Activated naive CD4-positive, alpha-beta T cell treated with anti-CD3 and anti-CD28 coated beads for 36 hours (primary cell): ENCODE measurements at places on chromosomes 5 and 9.

- DNase-seq, result no peak
These were observed 1306.5 kb upstream of the CDH9 start for GRCh38 chr5:28344836-28345433.

DNA sequence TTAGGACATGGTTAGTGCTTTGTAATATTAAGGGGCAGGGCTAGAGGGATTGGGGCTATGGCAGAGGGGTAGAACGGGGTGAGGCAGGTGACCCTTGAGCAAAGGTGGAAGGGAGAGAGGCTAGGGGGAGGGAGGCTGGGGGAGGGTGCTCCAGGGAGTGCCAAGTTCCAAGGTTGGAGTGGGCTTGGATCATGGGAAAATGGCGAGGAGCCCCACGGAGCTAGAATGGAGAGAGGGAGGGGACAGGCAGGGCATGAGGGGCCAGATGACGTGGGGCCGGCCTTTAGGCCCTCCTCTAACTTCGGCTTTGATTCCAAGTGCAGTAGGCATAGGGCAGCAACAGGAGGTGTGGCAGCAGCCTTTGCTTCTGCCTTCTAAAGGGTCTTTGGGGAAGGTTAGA lies 171.8 kb upstream of the PANK3 start:
- no peak for DNase-seq

DNA sequence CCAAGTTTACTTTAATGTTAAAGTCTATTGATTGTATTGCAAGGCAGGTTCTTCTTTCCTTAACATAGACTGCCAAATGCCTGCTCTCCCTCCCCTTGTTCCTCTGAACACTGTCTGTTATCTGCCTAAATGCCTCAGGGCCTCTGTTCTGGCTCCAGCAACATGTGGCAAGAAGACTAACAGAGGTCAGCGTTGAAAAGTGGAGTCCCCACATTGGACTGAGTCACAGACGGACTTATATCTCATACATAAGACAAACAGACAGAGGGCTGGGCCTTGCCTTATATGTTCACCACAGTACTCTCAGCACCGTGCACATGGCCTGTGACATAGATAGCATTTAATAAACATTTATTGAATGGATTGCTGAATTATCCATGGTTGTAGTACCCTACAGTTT lies 91.4 kb downstream of the TSSK1B start:
- DNase-seq, result no peak

DNA sequence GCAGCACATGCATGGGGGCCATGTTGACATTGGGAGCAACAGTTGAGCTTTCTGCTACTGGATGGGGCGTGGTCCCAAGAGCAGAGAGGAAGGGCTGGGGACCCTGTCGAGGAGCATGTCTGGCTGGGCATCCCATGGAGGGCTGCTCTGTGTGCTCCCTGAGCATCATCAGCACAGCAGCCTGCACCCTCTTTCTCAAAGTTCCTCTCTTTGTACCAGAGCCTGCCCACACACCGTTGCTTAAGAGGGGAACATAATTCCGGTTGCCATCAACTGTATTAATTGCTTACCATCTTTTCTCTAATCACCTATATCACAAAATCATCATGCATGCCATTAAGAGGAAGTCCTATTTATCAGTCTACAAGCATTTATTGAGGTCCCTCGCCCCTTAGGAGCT lies 55.2 kb upstream of the DIRAS2 start:
- no peak for DNase-seq

DNA sequence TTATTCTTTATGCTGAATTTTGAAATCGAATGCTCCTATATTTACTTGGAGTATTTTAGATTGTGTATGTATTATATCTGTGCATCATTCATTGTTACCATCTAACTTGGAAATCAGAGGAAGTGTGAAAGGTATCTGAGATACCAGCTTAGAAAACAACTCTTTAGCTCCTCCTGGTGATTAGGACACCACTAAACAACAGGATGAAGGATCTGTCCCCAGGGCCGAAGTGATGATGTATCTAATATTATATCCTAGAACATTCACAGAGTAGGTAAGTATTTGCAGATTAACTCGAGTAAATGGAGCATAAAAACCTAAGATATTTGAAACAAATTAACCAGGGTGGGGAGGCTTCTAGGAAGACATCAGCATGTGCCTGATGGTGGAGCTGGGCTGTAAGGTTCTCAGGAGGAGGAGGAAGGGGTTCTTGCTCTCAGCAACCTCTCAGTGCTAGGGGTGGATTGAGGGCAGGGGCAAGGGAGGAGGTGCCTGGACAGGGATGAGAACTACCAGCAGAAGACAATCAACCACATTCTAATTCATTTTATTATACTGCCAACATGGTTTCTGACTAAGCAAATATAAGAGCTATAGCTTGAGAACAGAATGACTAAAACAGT lies 2.6 kb upstream of the NFIL3 start:
- no peak for DNase-seq

DNA sequence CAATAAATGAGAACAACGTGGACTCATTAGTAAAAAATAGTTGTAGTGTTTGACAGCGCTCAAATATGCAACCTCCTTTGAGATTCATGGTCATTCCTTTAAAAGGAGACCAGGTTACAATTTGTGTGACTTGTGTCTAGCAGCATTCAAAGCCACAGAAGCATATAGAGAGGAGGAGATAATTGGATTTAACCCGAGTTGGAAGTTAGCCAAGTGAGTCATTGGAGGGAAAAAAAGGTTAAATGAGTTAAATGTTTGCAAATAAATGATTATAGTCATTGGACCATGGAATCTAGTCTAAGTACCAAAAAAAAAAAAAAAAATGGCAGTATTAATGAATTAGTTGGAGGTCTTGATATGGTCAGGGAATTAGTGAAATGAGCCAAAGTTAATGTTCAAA lies 90.9 kb downstream of the ITGA1 start:
- DNase-seq, result no peak

DNA sequence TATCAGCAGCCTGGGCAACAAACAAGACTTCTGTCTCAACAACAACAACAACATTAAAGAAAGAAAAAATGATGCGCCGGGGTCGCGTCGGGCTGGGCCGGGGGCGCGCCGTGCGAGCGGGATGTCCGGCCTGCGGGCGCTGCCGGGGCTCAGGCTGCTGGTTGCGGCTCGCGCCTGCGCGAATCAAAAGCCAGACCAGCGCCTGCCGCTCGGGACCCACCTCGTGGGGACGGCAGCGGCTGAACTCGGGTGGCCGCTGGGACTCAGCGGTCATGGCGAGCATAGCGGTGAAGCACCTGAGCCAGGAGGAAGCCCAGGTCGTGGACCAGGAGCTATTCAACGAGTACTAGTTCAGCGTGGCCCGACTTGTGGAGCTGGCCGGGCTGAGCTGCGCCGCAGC lies 11.9 kb upstream of the NHP2 start:
- no peak for DNase-seq

GRCh38 chr5:8993031-8993430 lies 552.8 kb downstream of the SEMA5A start:
- DNase-seq, result no peak

DNA sequence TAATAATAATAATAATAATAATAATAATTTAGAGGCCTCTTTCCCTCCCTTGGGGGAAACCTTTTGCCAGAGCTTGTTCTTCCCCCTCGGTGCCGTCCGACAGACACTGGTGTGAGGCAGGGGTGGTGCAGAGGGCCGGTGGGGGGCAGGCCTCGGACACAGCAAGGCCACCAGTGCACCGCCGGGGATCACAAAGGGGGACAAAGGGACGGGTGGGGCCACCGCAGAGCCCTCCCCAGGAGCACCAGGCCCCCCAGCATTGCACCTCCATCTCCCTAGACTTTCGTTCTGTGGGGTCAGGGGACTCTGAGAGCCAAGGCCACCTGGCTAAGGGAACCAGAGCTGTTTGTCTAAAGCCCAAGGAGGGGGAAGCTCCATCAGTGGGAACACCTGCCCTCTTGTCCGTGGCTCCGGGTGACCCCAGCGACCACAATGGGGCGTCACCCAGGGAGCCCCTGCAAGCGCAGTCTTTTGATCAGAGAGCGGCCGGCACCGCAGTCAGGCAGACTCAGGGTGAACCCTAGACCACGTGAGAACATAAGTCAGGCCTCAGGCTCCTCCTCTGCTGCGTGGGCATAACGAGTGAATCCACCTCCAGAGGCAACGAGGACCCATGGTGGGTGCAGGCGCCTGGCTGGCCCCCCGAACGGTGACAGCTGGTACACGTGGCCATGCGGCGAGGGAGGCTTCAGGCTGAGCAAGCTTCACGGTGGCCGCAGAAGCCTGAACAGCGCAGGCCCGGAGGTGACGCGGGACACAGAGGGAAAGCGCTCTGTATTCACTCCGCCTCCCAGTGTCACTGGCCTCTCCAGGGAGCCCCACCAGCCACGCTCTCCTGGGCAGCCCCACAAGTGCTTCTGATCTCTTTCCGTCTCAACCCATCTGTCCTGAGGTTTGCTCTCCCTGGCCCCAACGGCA lies 12.0 kb upstream of the QSOX2 start:
- no peak for DNase-seq

- DNase-seq, result no peak
These were observed 1.1 kb upstream of the GPX3 start for GRCh38 chr5:151019331-151019730.

DNA sequence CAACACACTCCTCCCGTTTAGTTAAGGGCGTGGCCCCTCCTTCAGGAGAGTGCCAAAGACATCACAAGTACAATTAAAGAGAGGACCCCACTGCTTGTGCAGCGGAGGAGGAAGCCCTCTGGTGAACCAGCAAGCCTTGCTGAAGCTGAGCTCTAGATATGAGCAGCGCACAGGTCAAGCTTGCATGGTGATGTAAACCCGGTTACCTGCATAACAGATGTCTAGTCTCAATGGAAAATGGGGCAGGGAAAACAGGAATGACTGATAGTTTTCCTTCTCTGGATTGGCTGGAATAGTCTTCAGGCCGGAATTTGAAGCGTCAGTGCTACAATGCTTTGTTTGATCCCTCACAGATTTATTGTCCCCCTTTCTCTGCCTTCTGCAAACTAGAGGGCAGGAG lies 66.2 kb downstream of the MROH2B start:
- DNase-seq, result no peak

DNA sequence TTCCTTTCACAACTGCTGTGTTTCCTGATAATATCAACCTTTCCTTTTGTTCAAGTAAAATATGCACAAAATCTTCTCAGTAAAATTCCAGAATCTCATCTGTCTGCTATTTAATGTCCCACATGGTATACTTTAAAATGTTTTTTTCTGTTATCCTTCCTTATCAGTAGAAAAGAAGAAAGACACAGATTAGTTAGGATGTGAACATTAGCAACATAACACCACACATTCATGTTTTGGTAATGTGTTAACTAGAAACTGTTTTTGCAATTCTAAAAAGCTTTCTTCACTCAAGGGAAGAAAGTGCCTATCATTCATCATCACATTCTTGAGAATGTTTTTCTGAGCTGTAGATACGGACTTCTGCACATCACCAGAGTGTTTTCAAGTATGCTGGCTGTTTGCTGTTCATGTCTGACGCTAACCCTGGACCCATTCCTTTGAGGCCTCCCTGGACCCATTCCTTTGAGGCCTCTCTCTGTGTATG lies 10.5 kb upstream of the ARSB start:
- no peak for DNase-seq

GRCh38 chr5:18032744-18033143 lies 398.5 kb downstream of the TAF11L14 start:
- DNase-seq, result no peak

DNA sequence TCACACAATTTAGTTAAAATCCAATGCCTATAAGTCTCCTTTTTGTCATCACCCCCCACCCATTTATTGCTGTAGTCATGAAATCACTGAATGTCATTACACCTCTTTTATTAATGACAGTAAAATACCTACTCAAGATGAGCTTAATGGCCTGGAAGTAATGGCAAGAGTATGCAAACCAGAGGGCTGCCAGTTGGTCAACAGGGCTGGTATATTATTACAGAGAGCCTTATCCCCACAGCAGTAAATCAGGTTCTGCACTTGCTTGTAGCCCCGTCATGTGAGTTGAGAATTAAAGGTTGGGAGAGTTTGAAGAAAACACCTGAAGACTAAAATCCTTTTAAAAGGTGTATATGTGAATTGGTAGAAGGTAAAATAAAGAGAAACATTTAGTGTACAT lies 372.4 kb downstream of the MAT2B start:
- no peak for DNase-seq

DNA sequence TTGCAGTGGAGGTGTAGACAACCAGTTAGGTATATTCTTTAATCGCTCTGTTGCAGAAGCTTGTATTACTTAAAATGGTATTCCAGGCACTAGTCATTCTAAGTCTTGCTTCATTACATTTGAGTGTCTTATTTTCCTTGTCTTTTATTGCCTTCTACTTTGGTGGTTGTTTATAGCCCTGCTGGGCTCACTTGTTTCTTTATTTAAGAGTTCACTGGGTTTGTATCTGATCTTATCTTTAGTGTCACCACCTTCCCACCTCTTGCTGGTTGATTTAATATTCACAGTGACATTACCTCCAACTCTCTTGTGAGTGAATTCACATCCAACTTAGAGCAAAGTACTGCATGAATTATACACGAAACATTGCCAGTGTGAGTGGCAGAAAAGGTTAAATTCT lies 83.6 kb upstream of the BNC2 start:
- DNase-seq, result no peak

GRCh38 chr5:130939059-130939458 lies 226.0 kb downstream of the HINT1 start:
- DNase-seq, result no peak

DNA sequence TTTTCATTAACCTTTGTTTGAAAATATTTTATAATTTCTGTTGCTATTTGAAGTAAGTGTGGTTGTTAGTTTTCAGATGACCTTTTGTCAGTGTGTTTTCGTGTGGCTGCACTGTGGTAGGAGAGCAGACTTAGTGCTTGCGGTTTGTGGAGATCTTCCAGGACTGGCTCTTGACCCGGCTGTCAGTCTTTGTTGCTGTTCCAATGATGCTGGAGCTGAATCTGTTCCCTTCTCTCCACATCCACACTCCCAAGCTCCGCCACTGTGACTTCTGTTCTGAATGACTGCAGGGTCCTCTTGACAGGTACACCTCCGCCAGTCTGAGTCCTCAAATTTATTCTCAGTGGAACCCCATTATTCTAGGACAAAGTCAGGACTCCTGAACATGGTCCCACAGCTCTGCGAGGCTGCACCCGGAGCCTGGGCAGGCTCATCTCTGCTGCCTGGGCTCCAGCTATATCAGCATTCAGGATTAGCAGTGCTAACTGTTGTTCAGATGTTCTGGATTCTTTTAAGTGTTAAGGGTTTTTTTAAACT lies 126.0 kb downstream of the WNK2 start:
- DNase-seq, result no peak

GRCh38 chr9:137492464-137493363 lies 33.6 kb upstream of the NSMF start:
- no peak for DNase-seq

- DNase-seq, result peak; percentile 59
These were observed 8.5 kb downstream of the DMXL1 start for GRCh38 chr5:119079318-119079921.

DNA sequence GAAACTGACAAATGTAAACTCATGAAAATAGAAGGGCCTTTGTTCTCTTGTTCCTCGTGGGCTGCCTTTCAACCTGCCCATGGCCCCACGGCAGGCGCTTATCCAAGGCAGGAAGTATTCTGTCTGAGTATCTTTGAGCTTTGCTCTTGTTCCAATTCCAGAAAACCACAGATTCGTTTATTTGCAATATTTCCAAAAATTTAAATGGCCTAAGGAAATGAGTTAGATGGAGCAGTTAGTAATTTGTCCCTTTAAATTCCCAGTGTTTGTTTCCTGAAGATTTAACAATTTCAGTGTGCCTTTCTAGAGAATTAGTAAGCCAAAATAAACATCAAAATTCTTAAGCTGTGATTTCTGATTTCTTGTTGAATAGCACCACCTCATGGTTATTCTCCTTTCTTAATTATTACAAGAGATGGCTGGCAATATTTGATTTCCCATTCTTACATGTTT lies 299.4 kb upstream of the RASA1 start:
- DNase-seq, result no peak
